WTC11 (cell line): ENCODE measurements at places on chromosomes 6 and 20. TPM values are rescaled to one million over a fixed set of nuclear protein-coding genes. Genes with fewer than 3 reads are reported as not detected.

Gene BMP2
- total RNA-seq = 0.96 to 1.3 TPM (median 1.2 TPM) in 3 replicates

Gene LCA5
- 3.6 to 4.2 TPM (median 3.8 TPM) in 3 replicates for total RNA-seq

Gene RBM24
- total RNA-seq = 0.48 to 0.63 TPM (median 0.57 TPM) in 3 replicates

Gene KCNG1
- total RNA-seq = 31.2 to 34.6 TPM (median 31.6 TPM) in 3 replicates

Gene AURKA
- total RNA-seq = 89.1 to 103 TPM (median 89.9 TPM) in 3 replicates

DNA sequence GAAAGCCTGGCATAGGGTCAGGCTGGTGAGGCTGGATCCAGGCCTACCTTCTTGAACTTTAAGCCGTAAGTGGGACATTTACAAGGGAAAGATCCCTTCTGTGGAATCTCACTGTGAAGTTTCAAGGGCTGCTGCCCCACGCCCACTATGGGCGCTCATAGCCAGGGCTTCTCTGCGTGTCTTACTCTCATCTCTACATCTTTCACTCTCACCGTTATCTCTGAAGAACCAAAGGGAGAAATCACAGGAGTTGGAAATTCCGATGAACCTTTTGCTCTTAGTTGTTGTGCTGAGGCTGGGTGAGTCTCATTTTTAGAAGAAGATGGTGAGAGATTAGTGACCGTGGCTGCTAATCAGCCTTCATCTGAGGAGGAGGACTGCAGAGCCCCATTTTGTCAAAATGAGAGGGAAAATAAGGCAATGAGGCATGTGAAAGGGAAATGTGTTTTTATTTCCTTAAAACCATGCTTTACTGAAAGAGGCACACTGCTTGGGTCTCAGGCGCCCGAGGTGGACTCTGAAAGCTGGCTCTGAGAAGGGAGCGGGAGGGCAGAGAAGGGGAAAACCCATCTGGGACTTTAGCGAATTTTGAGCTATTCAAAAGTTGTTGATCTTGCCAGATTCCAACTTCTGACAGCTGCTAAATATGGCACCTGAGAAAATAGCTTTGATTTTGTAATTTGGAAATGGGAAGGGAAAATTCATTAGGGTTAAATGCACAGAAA, 301.5 kb downstream of the CLIC5 start:
- H3K36me3 ChIP-seq = no peaks in the 10 kb centered on the region
- no peak for DNase-seq
- H3K27ac ChIP-seq = no peak overlapping the region

- no peaks in the 10 kb centered on the region for H3K27me3 ChIP-seq
- no peak overlapping the region for H3K4me3 ChIP-seq
- peaks cover 14% of the 10 kb centered on the region for H3K4me1 ChIP-seq
- no peak overlapping the region for H3K27ac ChIP-seq
These were observed 3.4 kb downstream of the BAK1 start for GRCh38 chr6:33576668-33577067.

- H3K36me3 ChIP-seq = no peaks in the 10 kb centered on the region
- H3K27ac ChIP-seq = no peak overlapping the region
- no peaks in the 10 kb centered on the region for H3K27me3 ChIP-seq
- H3K4me1 ChIP-seq = no peaks in the 10 kb centered on the region
- no peak for DNase-seq
- no peak overlapping the region for H3K4me3 ChIP-seq
These were observed 138.5 kb upstream of the SOX4 start for GRCh38 chr6:21455071-21455470.

GRCh38 chr6:160264061-160264612, 5.5 kb upstream of the SLC22A2 start:
- peaks cover 32% of the 10 kb centered on the region for H3K4me1 ChIP-seq
- no peak overlapping the region for H3K4me3 ChIP-seq
- DNase-seq = no peak

- H3K4me3 ChIP-seq = no peak overlapping the region
- DNase-seq = no peak
- no peak overlapping the region for H3K27ac ChIP-seq
- no peaks in the 10 kb centered on the region; the same call in 1 of the 2 replicates for H3K4me1 ChIP-seq
- H3K36me3 ChIP-seq = no peaks in the 10 kb centered on the region
These were observed 322.2 kb downstream of the PLCB1 start for GRCh38 chr20:8454137-8454712.

DNA sequence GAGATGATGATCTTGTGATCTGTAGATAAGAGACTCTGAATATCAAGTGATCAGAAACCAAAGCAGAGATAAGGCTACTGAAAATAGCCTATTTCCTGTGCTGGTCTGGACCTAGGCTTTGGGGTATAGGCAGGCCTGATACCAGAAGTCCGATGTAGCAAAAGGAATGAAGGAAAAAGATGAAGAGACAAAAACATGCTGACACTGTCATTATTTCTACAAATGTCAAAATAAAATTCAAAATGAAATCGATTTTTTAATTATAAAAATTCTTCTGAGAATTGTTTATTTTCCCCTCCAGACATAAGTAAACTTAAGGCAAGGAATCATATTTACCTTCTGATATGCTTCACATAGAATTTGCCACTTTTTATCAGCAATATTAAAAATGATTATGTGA, 252.8 kb downstream of the PRKN start:
- no peaks in the 10 kb centered on the region; the same call in none of the 2 replicates for H3K4me1 ChIP-seq
- no peaks in the 10 kb centered on the region for H3K36me3 ChIP-seq
- no peak overlapping the region for H3K4me3 ChIP-seq
- no peak overlapping the region for H3K27ac ChIP-seq

DNA sequence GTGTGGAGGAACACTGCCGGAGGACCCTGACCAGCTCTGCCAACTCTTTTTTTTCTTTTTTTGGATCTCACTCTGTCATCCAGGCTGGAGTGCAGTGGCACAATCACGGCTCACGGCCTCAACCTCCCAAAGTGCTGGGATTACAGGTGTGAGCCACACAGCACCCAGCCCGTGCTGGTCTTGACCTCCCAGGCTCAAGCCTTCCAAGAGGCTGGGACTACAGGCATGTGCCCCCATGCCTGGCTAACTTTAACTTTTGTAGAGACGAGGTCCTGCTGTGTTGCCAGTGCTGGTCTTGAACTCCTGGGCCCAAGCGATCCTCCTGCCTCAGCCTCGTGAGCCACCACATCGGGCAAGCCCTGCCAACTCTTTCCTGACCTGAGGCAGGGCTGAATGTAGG, 11.2 kb downstream of the GCNT2 start:
- H3K4me3 ChIP-seq = no peak overlapping the region
- peaks cover 3% of the 10 kb centered on the region; the same call in 1 of the 2 replicates for H3K36me3 ChIP-seq
- H3K27ac ChIP-seq = peak overlapping the region; percentile 58; the same call in 1 of the 2 replicates
- H3K27me3 ChIP-seq = no peaks in the 10 kb centered on the region

GRCh38 chr6:5466281-5467136, 205.2 kb downstream of the FARS2 start:
- no peaks in the 10 kb centered on the region for H3K27me3 ChIP-seq
- DNase-seq = no peak
- no peak overlapping the region for H3K4me3 ChIP-seq
- H3K27ac ChIP-seq = peak overlapping the region; percentile 43; the same call in 1 of the 2 replicates

DNA sequence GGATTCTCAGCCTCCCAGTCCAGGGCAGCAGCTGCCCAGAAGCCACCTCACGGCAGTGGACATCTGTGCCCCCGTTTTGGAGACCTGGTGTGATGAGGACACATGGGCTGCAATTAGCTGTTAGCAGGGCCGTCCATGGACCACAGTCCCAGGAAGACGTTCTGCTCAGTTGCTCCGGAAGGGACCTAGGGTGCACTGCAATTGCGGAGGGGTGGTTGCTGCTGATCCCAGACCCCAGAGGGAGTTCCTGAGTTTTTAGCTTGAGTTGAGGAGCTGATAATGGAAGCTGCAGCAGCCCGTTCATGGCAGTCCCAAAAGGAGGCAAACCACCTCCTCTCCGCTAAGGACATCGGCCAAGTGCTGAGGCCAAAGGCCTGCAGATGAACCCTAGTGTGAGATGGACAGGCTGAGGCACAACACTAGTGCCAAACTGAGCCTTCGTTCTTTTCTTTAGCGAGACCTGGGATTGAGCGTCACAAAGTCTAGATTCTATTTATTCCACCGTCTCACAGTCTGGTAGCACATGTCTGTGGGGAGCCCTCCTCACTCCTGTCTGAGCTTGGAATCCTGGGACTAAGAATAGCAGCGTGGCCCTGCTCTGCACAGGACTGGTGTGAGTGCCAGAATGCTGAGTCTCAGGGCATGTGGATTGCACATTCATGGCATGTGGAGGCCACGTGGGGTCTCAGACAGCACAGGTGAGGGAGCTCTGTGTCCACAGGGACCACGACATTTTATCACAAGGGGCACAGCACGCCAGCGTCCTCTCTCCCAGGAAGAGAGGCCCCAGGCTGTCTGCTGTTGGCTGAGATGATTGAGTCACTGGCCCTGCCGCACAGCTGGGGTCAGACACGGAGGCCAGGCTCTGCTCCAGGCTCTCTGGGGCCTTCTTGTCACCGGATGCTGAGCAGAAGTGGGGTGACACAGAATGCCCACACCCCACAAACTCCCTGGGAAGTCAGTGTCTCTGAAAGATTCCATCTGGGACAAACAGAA, 113.4 kb downstream of the PSMB1 start:
- H3K4me1 ChIP-seq = peaks cover 10% of the 10 kb centered on the region
- peaks cover 3% of the 10 kb centered on the region; the same call in 1 of the 2 replicates for H3K36me3 ChIP-seq
- no peaks in the 10 kb centered on the region; the same call in 1 of the 2 replicates for H3K27me3 ChIP-seq
